ENCODE measurements at places on chromosomes 2 and 18.

DNA sequence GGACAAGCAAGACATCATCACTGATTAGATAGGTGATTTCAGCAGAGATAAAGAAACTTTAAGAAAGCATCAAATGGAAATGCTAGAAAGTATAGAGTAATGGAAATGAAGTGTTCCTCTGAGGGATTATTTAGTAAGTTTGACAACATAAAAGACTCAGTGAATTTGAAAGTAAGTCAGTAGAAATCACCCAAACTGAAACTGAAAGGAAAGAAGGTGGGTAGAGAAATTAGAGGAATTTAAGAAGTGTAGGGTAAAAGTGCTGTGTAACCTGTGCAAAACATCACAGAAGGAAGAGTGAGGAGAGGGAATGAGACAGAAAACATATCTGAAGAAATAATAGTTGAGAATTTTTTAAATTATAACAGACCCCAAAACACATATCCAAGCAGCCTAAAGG, 343.1 kb downstream of the CBLN2 start:
- DNase-seq, result no peak

- no peak for DNase-seq
Observed at GRCh38 chr2:218567797-218568189, 358 bp downstream of the USP37 start.

GRCh38 chr2:178943745-178944144, 106.2 kb downstream of the CCDC141 start:
- DNase-seq, result no peak

DNA sequence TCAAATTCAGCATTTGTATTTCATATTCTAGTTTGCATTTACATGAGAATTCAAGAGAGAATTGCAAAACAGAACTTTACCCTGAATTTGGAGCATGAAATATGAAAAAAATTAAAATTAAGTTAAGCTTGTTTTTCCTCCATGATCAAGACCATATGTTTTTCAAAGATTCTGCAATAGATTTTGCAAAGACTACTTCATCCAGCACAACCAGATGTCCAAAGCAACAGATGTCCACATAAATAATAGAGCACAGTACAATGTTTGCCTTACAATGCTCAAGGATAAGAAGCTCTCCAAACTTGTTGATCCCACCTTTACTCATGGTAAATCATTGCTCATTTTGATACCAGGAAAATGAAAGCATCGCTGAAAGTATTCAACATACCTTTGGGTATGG, 25.6 kb downstream of the FAP start:
- DNase-seq, result no peak

- no peak for DNase-seq
Observed at GRCh38 chr18:39574897-39575296, 2009.3 kb upstream of the CELF4 start.

- no peak for DNase-seq
Observed at GRCh38 chr2:44325897-44326296, 35.4 kb downstream of the PREPL start.

DNA sequence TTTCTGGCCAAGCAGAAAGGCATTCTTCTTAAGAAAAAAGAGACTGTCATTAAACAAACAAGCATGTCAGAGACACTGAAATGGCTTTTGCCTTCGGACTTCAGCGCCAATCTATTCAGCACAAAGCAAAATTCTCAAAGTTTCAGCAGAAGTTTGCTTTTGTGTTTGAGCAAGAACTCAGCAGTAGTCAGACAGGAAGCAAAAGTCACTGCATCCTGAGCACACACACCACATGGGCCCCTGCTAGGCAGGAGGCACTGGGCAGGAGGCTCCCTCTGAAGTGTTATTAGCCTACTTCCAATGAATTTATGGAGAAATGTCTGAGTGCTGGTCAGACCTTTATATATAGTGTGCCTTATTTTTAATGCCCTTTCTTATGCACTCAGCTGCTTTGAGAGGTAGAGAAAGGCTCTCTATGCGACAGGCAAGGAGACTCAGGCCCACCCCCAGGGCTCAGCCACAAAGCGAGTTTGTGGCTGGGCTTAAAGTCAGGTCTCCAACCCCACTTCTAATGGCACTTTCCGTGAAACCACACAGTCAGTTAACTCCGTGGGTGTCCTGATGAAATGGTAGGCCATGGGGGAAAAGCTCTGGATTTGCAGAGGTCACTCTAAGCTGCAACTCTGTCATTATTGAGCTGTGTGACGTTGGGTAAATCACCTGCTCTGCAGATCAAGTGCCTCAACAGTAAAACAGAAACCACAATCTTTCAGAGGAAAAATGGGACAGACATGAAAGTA, 161.0 kb upstream of the TMEM200C start:
- no peak for DNase-seq

GRCh38 chr18:59820663-59821062, 79.1 kb upstream of the PMAIP1 start:
- no peak for DNase-seq

DNA sequence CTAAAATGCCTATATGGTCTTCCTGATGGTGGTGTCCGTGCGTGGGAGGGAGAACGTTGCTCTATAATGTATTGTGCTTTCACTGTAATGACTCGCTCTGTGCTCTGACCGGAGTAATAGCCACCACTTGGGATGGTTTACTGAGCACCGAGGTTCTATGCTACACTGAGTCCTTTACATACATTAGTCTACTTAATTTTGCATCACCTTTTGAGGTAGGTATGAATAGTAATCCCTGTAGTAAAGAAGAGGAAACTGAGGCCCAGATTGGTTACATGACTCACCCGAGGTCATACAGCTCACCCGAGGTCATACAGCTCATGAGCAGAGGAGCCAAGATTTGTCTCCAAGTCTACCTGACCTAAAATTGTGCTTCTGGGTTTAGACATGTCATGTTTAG, 79.5 kb downstream of the ARMC9 start:
- DNase-seq, result no peak
